ENCODE measurements at places on chromosomes 5 and 9.

GRCh38 chr9:81522716-81523551, 166.4 kb downstream of the TLE1 start:
- DNase-seq: no peak

GRCh38 chr5:108884736-108885135, 137.0 kb downstream of the FER start:
- no peak for DNase-seq

GRCh38 chr5:166497496-166498104, 1793.8 kb upstream of the WWC1 start:
- DNase-seq: no peak

GRCh38 chr5:106376522-106376921, 1294.2 kb downstream of the EFNA5 start:
- no peak for DNase-seq

- no peak for DNase-seq
Observed at GRCh38 chr5:142455856-142456255, 131.0 kb upstream of the SPRY4 start.

GRCh38 chr9:112377684-112378327, 2.1 kb upstream of the HSDL2 start:
- no peak for DNase-seq

DNA sequence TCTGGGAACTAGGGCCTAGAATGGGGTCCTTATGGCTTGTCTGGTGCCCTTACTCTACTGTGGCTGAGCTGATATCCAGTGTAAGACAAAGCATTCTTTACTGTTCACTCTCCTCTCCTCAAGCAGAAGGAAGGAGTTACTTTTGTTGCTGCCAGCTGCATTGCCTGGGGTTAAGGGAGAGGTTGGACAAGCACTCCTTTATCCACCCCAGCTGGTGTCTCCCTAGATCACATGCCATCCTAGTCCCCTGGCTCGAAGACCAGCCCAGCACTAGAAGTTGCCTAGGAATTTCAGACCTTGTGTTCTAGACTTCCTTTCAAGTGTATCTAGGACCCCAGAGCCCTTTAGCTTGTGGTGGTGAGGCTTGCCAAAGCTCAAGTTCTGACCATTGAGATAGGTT, 1051.5 kb upstream of the C9orf72 start:
- no peak for DNase-seq

- DNase-seq: no peak
Observed at GRCh38 chr9:108813951-108814601, 41.7 kb downstream of the ACTL7B start.

GRCh38 chr5:14347522-14347921, 204.4 kb downstream of the TRIO start:
- no peak for DNase-seq

GRCh38 chr9:134947265-134947955, 29.7 kb upstream of the FCN1 start:
- no peak for DNase-seq

DNA sequence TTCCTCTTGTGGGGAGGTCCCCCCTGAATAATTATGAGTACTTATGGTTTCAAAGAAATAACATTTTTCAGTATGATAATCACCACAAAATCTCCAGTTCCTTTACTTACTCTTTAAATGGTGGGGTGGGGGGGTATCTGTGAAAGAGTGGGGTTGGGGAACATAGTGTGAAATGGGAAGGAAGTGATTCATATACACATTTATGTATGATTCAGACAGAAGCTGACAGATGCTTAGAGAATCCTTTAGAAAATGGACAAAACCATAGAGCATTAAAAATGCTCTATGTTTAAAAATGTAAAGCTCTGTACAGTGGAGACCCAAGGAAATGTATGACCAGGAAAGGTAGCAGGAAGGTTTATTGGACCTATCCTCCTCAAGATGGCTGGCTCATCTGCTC, 267.5 kb upstream of the GRIA1 start:
- DNase-seq: no peak

GRCh38 chr5:175344331-175345195, 99.4 kb downstream of the DRD1 start:
- DNase-seq: no peak

DNA sequence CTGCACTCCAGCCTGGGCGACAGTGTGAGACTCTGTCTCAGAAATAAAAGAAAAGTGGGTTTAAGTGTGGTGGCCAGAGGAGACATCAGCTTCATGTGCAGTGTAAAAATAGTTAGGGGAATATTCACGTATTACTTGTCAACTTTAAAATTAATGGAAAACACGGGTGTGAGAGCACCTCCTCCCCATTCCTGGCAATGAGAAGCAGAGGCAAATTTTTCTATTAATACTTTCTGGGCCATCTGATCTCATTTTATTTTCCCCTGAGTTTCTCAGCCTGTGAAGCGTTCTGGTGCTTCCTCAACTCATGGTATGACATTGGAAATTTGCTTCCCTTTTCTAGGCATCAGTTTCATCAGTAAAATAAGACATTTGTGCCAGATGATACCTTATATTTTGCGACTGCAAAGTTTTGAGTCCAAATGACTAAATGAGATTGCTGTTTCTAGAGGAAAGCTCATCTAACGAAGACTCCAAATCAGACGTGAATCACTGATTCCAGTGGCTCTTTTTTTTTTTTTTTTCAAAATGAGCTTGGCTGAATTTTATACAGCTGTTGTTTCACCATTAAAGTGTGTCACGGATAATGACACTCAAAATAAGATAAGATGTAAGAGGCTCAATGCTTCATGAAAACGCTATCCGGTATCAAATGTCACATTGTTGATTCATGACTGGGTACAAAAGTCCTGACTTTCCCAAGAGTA, 104.6 kb downstream of the MSX2 start:
- no peak for DNase-seq

- DNase-seq: no peak
Observed at GRCh38 chr9:74951107-74951720, 1.5 kb downstream of the C9orf40 start.

GRCh38 chr9:133707065-133707762, 30.9 kb downstream of the SARDH start:
- DNase-seq: no peak

DNA sequence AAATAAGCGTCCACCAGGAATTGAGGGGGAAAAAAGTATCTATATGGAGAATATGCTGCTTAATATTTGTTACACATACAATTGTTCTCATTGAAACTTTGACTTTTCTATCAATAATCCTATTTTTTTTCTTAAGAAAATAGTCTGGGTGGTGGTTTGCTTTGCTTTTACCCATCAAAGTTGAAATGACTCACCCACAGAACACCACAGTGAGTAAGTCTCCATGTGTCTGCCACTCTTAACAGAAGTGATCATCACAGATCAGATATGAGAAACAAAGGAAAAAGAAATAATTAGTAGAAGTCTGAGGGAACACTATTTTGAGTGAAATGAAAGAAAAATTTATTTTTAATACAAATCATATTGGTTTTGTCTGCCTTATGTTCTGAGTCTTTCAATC, 742.8 kb downstream of the CDH9 start:
- no peak for DNase-seq

DNA sequence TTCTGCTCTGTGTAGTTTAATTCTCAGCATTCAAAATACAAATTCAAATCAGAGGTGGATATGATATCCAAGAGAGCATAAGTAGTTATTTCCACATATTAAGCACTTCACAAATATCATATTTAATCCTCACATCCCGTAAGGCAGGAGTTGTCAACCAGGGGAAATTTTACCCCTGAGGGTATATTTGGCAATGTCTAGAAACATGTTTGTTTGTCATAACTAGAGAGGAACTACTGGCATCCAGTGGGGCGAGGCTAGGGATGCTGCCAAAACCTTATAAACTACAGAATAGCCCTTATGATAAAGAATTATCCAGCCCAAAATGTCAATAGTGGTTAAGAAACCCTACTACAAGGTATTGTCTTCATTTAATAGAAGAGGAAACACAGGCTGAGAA, 619.4 kb downstream of the SLCO4C1 start:
- no peak for DNase-seq

All from stimulated activated CD8-positive, alpha-beta memory T cell treated with anti-CD3 and anti-CD28 coated beads, Interleukin-4, amount 100 ng/mL, for 4 hours (primary cell).